Suprapubic skin (tissue), 4 donors: ENCODE measurements at places on chromosomes 6 and 20. TPM values are rescaled to one million over a fixed set of nuclear protein-coding genes. Genes with fewer than 3 reads are reported as not detected.

KIF25 gene
- not detected for total RNA-seq

DNA sequence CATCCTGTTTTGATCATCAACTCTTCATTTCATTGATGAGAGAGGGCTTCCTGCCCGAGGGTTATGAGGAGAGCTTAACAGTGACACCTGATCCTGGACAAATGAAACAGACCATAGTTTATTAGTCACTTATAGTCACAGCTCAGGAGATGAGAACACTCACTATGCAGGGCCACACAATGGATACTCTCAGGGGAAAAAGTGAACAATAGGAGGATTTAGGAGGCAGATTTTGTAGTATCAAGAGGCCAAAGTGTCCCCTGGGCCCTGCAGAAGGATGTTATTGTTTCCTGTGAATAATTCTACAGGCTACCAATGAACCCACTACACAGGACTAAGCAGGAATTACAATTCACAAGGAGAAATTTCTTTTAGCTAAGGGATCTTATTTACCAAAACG, 772.8 kb upstream of the MAN1A1 start:
- H3K27ac ChIP-seq: no peak overlapping the region
- no peaks in the 10 kb centered on the region for H3K27me3 ChIP-seq
- H3K36me3 ChIP-seq: no peaks in the 10 kb centered on the region

ZC3H12D gene
- total RNA-seq: 4.7 TPM

HMGN4 gene
- 25.2 TPM for total RNA-seq

CD109 gene
- 38.8 TPM for total RNA-seq

OPRM1 gene
- total RNA-seq: not detected

DNA sequence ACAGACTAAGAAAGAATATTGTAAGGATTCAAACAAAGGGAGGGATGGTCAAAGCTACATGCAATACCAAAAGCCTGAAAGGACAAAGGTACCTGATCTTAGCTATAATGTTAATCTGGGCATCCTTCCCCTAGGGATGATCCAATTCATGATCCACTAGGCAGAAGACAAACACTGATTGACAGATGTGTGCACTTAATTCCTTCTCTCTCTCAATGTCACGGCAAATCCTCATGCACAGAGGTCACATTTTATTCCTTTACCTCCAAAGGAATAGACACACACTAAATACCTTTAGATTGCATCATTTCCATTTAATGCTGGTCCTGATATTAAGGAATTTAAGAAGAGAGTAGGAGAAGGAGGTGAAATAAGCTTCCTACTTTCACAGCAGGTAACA, 73.4 kb downstream of the ZNF133 start:
- H3K27me3 ChIP-seq: no peaks in the 10 kb centered on the region
- H3K4me1 ChIP-seq: no peaks in the 10 kb centered on the region
- H3K4me3 ChIP-seq: no peak overlapping the region
- no peaks in the 10 kb centered on the region for H3K36me3 ChIP-seq

DNA sequence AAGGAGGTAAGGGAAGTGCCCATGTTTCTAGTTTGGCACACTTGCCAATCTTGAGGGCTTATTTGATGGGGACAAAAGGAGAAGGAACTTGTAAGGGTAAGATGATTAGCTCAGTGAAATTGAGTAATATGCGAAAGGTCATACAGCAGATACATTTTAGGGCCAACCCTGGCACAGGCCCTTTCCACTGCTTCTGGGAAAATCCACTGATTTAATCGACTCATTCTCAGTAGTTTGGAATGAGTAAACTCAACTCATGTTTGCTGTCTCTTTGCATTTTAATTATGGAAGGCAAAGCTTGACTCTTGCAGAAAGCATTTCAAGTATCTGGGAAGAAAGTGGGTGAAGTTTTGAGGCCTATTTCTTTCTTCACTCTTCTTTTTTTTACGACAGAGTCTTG, 20.0 kb downstream of the PHF20 start:
- H3K27ac ChIP-seq: peak overlapping the region; percentile 54
- DNase-seq: no peak
- peaks cover 18% of the 10 kb centered on the region for H3K4me1 ChIP-seq

BACH2 gene
- total RNA-seq: 17.0 TPM

GRCh38 chr6:134741200-134741536, 208.7 kb downstream of the ALDH8A1 start:
- H3K4me1 ChIP-seq: peaks cover 7% of the 10 kb centered on the region
- no peak overlapping the region for H3K27ac ChIP-seq
- no peaks in the 10 kb centered on the region for H3K36me3 ChIP-seq

DNA sequence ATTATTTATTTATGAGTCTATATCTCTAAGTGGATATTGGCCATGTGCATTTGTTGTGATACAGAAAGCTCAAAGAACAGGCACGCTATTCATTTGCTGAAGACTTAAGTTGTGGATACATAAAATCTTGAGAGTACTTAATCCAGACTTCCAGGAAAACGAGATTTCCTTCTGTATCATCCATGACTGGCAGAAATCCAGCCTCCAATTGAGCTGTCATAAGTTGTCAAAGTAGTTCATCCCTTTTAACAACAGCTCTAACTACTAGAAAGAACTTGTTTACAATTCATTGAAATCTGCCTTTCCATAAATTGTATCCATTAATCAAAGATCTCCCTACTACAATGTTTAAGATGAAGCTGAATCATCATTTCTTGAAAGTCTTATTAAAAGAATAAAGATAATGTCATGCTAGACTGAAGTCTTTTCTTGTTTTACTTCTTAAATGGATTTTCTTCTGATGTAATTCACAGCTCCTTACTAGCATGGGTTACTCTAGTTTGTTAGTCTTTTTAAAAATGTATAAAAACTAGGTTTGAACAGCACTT, 447.3 kb upstream of the CITED2 start:
- H3K36me3 ChIP-seq: no peaks in the 10 kb centered on the region
- no peak overlapping the region for H3K4me3 ChIP-seq
- no peaks in the 10 kb centered on the region for H3K27me3 ChIP-seq
- no peak overlapping the region for H3K27ac ChIP-seq
- DNase-seq: no peak

SF3B5 gene
- total RNA-seq: 144 TPM

CAGE1 gene
- total RNA-seq: not detected

DNA sequence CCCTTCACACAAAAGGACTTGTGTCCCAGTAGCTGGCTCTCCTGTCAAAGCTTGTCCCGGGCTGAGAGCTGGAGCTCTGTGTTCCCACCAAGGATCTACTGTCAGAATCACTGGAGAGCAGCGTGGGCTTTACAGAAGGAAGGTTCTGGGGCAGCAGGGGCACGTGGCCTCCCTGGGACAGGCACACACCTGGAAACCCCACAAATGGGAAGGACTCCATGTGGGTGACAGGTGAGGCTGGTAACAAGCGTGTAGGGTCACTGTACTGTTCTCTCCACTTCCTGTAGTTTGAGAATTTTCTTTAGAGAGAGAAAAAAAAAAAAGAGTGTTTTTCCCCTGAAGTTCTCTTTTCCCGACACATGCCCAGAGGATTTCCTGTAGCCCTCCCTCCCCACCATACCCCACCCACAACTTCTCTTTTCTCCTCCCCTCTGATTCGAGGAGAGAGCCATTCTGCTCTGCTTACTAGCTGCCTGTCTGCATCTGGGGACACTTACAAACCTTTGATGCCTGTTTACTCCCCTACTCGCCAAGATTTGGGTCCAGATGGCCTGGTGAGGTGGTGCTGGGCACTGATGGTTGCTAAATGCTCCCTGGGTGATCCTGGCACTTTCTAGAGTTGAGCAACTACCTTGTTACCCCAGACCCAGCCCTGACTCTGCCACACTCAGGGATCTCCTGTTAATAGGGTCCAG, 84.1 kb upstream of the SIRPA start:
- no peaks in the 10 kb centered on the region for H3K36me3 ChIP-seq
- peaks cover 49% of the 10 kb centered on the region for H3K4me1 ChIP-seq
- no peak for DNase-seq
- no peak overlapping the region for H3K4me3 ChIP-seq

DNA sequence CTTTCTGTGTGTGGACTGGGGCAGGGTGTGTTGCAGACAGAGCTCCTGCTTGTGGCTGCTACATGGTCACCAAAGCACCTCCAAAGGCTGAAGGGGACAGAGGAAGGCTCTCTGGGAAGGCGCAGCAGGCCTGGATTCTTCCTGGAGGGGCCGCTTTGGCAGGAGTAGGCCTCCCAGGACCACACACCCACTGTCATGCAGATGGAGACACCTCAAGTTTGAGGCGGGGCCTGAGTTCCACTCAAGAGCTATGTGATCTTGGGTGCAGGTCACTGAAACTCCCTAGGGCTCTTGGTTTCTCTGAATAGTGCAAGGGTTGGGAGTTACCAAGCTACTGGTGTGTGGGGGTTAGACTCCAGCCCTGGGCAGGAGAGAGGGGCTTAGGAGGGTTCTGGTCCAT, 27.9 kb downstream of the EFCAB8 start:
- no peaks in the 10 kb centered on the region for H3K36me3 ChIP-seq
- no peaks in the 10 kb centered on the region for H3K4me1 ChIP-seq
- H3K4me3 ChIP-seq: no peak overlapping the region
- no peak overlapping the region for H3K27ac ChIP-seq
- no peaks in the 10 kb centered on the region for H3K27me3 ChIP-seq
- no peak for DNase-seq

DNA sequence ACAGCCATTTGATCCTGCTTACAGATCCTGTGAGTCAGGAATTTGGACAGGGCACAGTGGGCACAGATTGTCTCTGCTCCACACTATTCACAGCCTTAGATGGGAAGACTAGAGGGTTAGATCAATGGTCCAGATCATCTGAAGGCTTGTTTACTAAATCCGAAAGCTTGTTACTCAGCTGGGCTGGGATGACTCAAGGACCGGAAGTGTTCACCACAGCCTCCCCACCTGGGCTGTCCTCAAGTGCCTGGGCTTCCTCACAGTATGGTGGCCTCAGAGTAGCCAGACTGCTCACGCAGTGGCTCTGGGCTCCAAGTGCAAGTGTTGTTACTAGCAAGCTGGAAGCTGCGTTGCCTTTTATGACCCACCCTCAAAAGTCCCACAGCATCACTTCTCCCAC, 75.4 kb upstream of the INSM1 start:
- no peaks in the 10 kb centered on the region for H3K27me3 ChIP-seq
- no peaks in the 10 kb centered on the region for H3K36me3 ChIP-seq
- no peak overlapping the region for H3K4me3 ChIP-seq
- H3K27ac ChIP-seq: no peak overlapping the region
- no peaks in the 10 kb centered on the region for H3K4me1 ChIP-seq

DNA sequence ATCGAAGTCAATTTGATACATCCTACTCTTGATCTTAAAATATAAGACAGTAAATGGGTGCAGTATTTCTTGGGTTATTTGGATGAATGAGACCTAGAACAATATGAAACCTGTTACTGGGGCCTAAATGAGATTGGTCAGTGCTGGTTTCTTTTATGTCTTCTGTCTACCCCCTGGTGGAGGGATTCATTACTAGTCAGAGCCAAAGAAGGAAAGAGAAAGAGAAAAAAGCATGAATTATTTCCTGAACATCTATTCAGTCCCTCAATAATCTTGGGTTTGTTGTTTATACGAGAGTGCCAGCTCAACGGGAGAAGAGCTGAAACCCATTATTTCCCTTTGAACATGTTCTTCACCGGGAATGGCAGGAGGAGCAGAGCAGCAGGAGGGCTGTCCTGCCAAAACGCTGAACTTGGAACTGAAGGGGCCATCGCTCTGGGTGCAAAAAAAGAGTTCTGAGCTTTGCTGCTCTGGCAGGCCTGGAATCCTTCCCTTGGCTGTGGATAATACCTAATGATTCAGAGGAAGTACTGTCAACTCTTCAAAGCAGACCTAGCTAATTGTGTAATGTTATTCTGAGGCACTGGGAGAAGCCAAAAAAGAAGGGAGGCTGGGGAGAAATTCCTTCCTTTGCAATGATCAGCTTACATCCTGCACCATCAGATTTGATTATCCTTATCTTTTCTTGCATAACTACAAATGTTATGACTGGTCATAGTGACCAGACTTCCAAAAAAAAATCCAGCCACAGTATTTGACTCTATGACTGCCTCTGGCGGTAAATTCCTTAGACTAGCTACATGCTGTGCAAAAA, 72.0 kb downstream of the BLOC1S5 start:
- no peak overlapping the region for H3K4me3 ChIP-seq
- no peaks in the 10 kb centered on the region for H3K36me3 ChIP-seq
- DNase-seq: no peak

GRCh38 chr6:141107591-141108160, 1025.0 kb upstream of the GJE1 start:
- no peaks in the 10 kb centered on the region for H3K36me3 ChIP-seq
- H3K27me3 ChIP-seq: no peaks in the 10 kb centered on the region
- DNase-seq: no peak
- no peak overlapping the region for H3K4me3 ChIP-seq
- no peaks in the 10 kb centered on the region for H3K4me1 ChIP-seq

GNMT gene
- total RNA-seq: not detected

GRCh38 chr6:12379181-12379580, 89.0 kb downstream of the EDN1 start:
- H3K4me1 ChIP-seq: no peaks in the 10 kb centered on the region
- H3K27ac ChIP-seq: no peak overlapping the region
- no peak for DNase-seq
- no peaks in the 10 kb centered on the region for H3K36me3 ChIP-seq
- H3K27me3 ChIP-seq: no peaks in the 10 kb centered on the region
- no peak overlapping the region for H3K4me3 ChIP-seq

XKR7 gene
- total RNA-seq: not detected

- H3K4me3 ChIP-seq: no peak overlapping the region
- no peak for DNase-seq
- no peaks in the 10 kb centered on the region for H3K4me1 ChIP-seq
- no peak overlapping the region for H3K27ac ChIP-seq
- H3K27me3 ChIP-seq: no peaks in the 10 kb centered on the region
- no peaks in the 10 kb centered on the region for H3K36me3 ChIP-seq
Observed at GRCh38 chr20:12956303-12956702, 52.5 kb upstream of the SPTLC3 start.

GRCh38 chr20:17843246-17844132, 125.1 kb downstream of the SNX5 start:
- H3K36me3 ChIP-seq: no peaks in the 10 kb centered on the region
- H3K27ac ChIP-seq: peak overlapping the region; percentile 23

DNA sequence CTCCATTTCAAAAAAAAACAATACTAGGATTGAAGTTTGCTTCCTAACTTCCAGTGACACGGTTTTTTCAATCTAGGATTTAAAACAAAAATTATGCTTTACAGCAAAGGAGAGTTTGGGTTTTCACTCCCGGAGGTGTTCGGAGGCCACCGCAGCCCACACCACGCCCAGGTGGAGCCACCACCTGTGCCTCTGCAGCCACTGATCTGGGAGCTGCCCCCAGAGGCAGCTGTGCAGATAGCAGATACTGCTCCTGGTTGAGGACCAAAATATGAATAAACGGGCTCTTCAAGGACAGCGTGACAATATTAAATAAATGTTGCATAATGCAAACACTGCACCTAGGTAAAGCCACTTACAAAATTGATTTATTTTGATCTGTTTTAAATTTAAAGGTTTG, 30.2 kb downstream of the DLL1 start:
- H3K27ac ChIP-seq: no peak overlapping the region
- no peaks in the 10 kb centered on the region for H3K4me1 ChIP-seq
- no peak overlapping the region for H3K4me3 ChIP-seq
- no peak for DNase-seq
- no peaks in the 10 kb centered on the region for H3K36me3 ChIP-seq

MROH8 gene
- total RNA-seq: 4.7 TPM
